ENCODE measurements at places on chromosomes 7 and 10. TPM values are rescaled to one million over a fixed set of nuclear protein-coding genes. Genes with fewer than 3 reads are reported as not detected.

Gene ZNF425
- 2.5 TPM for total RNA-seq

Gene PHYHIPL
- total RNA-seq = not detected

Gene NYAP1
- total RNA-seq = 2.3 TPM

Gene LIPM
- 0.13 TPM for total RNA-seq

Gene AOC1
- not detected for total RNA-seq

Gene GPR158
- 0.33 TPM for total RNA-seq

Gene PRLHR
- not detected for total RNA-seq

Gene CREB3L2
- total RNA-seq = 56.7 TPM

Gene ACSL5
- total RNA-seq = 1.4 TPM

Gene STN1
- 28.6 TPM for total RNA-seq

Gene TEX47
- total RNA-seq = not detected

Gene CALHM3
- total RNA-seq = not detected

Gene SND1
- 212 TPM for total RNA-seq

Gene EEPD1
- total RNA-seq = 3.8 TPM

Gene LRGUK
- total RNA-seq = 0.10 TPM

Gene GPER1
- total RNA-seq = 3.2 TPM

Gene CYP17A1
- not detected for total RNA-seq

Gene SORCS3
- 0.03 TPM for total RNA-seq

Gene AGAP5
- 4.8 TPM for total RNA-seq

Gene CYP3A4
- not detected for total RNA-seq

Gene HTRA1
- 591 TPM for total RNA-seq

Gene IQUB
- 0.85 TPM for total RNA-seq

Gene CPVL
- total RNA-seq = 0.20 TPM

Gene DNAJB6
- 78.2 TPM for total RNA-seq

Gene C10orf105
- under 0.01 TPM for total RNA-seq

Gene STEAP2
- 45.2 TPM for total RNA-seq

Gene TRIM50
- total RNA-seq = not detected

Gene SAMD9L
- 14.1 TPM for total RNA-seq

Gene NUP42
- 28.7 TPM for total RNA-seq

Gene MKI67
- total RNA-seq = 7.4 TPM

Gene CDHR3
- 3.1 TPM for total RNA-seq

Gene UNCX
- not detected for total RNA-seq

Gene GPR85
- 1.3 TPM for total RNA-seq

Gene PAX4
- not detected for total RNA-seq

Gene MET
- 55.3 TPM for total RNA-seq

Gene GBX1
- not detected for total RNA-seq

Gene MSMB
- total RNA-seq = not detected

Gene CPN1
- total RNA-seq = not detected

Gene OR2A1
- total RNA-seq = 0.07 TPM

Gene CLCN1
- total RNA-seq = 0.07 TPM

Measured in smooth muscle cell of the pulmonary artery (primary cell).